ENCODE measurements at places on chromosomes 1 and 21.

GRCh38 chr1:112674440-112674985 lies at the start of gene MOV10:
Gene MOV10, plus strand, starts transcription at chr1:112674659. Its CDS starts 254 bp downstream, at chr1:112674913.
- DNase-seq, result peak; percentile 65

DNA sequence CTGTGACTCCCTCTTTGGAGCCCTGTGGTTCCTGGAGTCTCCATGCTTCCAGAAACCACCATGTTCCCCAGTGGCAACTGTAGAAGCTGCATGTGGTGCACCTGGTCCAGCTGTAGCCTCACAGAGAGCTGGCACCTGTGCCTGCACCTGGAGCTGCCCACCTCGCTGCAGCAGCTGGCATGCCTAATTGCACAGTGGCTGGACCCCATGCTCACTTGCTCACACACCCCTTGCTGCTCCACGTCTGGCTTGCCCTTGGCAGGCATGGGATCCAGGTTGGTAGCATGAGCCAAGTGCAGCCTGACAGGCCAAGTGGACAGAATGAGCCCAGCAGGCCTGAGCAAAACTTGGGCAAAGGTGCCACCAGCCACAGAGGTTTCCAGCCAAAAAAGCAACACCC lies 680.1 kb downstream of the MATN1 start:
- no peak for DNase-seq

- no peak for DNase-seq
Measured at GRCh38 chr1:166950156-166950555, 25.2 kb downstream of the ILDR2 start.

- DNase-seq, result no peak
Measured at GRCh38 chr1:184577319-184577718, 177.3 kb downstream of the EDEM3 start.

DNA sequence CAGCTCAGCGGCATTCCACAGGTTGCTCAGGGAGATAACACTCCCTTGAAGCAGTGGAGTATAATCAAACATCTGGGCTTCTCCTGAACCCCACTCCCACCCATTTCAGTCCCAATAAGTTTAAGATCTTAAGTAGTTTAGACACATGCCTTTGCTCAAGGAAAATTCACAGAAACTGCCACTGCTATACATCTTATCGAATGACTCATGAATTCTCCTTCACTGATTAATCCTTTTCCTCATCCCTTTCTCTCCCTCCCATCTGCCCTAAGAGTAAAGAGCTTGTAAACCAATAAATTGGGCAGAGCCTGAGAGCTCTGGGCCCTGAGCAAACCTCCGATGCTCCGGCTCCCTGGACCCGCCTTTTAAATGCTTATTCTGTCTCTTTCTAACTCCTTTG lies 10.2 kb downstream of the VN1R5 start:
- no peak for DNase-seq

Measured in GDM1 (cell line).